SK-N-DZ (cell line): ENCODE measurements at places on chromosomes 16 and 17.
A peak's percentile ranks its signal among the peaks of the same experiment; 100 is the strongest.

DNA sequence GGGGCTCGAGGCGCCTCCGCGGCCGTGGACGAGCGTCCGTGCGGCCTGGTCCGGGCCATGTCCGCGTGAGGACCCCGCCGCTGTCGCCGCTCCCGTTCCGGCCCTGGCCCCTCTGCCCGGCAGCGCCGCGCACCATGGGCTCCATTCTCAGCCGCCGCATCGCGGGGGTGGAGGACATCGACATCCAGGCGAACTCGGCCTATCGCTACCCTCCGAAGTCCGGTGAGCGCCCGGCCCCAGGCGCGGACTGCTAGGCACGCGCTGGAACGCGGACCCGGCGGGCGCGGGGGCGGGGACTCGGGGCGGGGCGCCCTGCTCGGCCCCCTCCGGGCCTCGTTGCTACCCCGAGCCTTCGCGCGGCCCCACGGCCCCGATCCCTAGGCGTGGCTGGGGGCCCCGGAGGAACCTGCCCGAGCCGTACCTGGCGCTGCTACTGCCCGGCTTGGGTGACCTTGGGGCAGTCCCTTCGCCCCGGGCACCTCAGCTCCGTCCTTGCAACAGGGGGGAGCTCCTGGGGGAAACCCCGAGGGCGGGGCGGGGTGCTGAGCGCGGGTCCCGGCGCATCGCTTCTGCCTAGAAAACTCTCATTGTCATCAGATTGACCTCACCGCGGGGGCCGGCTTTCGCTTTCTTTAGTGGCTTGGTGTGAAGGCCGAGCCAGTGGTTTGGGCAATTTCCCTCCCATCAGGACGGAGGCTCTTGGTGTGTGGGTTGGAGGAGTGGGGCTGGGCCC is 367 bp downstream of the MGRN1 start:
- no peak for DNase-seq

DNA sequence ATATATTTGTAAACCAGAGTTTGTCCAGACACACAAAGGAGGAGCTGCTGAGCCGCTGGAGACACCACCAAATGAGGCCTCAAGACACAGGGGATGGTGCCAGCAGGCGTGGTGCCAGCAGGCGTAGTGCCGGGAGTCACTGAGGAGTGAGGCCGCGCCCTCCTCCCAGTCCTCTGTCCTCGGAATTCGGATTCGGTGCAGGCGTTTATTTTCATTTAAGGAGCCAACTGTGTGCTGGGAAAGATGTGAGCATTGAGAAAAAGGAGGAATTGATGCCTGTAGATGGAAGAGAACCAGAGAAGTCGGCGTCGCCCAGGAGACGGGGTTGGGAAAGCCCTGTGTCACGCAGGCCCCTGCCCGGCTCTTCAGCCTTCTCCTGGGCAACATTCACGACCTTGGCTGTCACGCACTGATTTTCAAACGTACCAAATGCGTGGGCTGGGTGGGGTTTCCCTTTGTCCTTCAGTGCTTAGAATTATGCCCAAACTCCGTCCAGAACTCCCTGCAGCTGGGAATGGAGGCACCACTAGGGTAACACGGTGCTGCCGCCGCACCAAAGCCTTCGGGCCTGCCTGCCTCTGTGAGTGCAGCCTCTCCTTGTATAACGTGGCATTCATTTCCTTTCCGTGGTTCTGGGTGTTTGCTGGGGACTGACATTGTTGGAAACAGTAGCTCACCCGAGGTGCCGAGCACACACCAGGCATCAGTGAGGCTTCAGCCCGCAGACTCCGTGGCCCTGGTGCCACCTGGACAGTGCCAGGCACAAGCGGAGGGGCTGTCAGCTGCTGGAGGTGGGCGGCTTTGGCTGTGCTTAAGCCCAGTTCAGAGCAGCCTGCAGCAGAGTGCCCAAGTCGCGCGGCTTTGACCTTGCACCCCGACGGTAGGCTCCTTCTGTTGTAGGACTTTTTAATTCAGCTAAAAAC is 49.0 kb upstream of the CHMP6 start:
- DNase-seq: no peak

DNA sequence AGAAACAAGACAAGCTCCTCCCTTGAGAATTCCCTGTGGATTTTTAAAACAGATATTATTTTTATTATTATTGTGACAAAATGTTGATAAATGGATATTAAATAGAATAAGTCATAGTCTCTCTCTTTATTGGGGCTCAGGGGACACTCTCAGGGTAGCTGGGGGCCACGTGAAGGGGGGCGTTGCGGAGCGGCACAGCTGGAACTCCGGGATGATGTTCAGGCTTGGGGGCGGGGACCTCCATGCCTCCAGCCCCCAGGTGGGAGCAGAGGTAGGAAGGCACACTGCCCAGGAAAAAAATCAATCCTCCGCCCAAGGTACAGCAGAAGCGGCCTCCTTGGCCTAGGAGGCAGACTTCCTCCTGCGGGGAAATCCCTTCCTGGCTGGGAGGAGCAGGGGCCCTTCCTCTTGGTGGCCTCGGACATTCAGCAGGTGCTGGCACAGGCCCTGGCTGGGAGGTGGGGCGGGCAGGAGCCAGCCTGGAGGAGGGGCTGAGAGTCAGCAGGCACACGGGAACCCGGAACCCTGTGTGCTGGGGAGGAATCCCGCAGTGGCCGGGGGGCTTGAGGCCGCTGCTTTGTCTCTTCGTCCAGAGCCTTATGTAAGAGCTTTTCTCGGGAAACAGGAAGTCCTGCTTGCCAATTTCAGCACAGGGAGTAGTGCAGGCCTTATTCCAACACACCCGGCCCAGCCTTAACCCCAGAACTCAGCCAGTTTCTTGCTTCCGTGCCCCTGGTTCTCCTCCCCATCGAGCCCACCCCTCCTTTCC is 591 bp upstream of the TNFSF13 start:
- DNase-seq: peak; percentile 56

- no peak for DNase-seq
These were observed 15.7 kb upstream of the RPL38 start for GRCh38 chr17:74187761-74188160.

DNA sequence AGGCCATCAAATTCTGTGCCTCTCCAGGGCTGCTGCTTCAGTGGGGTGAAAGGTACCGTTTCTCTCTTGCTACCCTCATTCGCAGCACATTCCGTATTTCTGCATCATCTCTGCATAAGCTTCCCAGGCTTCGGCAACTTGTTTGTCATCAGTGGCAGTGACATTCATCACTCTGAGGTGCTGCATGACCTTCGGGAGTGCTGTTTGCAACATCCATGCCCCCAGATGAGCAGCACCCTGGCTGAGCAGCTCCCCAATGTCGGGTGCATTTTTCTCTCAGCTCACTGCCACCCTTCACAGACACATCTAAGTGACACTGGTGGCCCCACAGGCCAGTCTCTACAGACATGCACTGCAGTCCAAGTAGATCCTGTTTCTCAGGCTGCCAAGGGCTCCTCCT is 3.8 kb downstream of the CREBBP start:
- no peak for DNase-seq
